NCI-H524 (cell line): ENCODE measurements at places on chromosomes 6 and 20.
A peak's percentile ranks its signal among the peaks of the same experiment; 100 is the strongest.

DNA sequence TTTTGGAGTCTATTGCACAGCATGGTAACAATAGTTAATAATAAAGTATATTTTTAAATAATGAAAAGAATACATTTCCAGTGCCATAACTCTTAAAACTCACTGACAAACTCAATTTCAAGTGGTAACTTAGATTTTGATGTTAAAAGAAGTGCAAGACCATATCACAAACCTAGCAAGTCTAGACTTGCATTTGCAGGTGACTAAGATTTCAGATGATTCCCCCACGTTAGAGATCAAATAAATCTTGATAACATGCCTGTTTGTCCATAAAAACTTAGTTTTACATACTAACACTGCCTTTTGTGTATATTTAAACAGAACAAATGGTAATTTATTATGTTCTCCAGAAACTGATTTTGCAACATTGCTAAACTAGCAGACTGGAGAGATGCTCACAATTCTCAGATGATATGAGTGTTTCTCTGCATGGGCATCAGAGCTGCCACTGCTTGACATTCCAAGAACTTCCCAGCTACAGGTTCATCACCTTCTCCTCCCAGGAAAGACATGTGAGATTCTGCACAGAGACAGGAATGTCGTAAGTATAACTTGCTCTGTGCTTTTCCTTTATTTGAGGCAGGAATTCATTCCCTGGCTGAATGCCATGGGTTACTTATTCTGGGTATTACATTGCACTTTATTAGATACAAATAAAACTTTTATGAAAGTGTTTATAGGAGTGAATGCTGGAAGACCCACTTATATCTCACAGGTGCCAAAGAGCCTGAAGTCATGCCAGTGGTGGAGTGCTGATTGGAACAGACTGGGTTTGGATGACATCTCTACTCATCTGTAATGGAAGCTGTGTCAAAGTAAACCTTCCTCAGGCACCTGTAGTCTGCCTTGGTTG, 160.2 kb upstream of the FOXA2 start:
- no peak for DNase-seq

DNA sequence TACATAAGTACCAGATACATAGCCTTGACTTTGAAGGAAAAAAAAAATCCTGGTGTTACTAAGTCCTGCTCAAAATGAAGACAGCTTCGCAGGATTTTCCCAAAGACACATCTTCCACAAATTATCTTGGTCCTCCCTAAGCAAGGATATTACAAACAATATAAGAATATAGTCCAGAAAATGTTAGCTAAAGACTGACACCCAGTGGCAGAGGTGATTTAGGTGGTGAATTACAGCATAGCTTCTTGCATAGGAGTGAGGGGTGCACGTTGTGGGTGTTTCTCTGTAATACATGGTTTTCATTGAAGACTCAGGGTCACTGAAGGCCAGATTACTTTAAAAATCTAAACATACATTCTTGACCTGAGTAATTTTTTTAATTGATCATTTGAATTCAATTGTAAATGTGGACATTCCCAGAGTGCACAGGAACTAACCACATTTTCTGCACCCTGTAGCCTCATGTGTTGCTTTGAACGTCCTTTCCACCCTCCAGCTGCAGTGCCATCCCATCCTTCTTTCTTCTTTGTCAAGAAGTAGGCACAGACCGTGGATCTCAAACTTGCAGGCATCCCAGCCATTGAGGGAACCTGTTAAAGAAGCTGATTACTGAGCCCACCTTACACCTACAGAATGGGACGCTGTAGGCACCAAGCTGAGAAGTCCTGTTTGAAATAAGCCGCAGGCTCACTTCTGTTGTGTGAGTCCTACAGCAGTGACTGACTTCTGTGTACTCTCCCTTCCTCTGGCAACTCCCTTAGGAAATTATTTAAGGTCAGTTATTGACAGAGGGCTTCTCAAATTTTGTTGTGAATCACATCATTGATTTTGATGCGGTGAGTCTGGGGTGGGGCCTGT, 102.6 kb downstream of the PERP start:
- DNase-seq = peak; percentile 23

- DNase-seq = no peak
These were observed 29.3 kb downstream of the SRC start for GRCh38 chr20:37375227-37375626.

DNA sequence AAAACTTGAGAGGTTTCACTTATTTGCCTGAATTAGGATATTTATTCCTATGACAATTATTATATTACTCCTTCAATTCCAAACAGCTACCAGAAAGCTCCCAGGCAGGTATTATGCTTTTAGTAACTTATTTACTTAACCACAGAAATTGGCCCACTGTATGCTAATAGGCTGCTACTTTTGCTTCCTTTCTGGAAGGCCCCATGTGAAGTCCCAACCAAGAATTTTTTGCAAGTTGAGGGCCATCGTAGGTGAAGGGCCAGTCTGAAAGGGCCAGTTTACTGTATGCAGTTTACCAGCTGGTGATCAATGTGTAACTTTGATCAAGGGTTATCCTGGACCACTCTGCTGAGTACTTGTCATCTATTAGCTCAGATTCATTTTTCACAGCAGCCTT, 45.0 kb downstream of the EDN1 start:
- no peak for DNase-seq

DNA sequence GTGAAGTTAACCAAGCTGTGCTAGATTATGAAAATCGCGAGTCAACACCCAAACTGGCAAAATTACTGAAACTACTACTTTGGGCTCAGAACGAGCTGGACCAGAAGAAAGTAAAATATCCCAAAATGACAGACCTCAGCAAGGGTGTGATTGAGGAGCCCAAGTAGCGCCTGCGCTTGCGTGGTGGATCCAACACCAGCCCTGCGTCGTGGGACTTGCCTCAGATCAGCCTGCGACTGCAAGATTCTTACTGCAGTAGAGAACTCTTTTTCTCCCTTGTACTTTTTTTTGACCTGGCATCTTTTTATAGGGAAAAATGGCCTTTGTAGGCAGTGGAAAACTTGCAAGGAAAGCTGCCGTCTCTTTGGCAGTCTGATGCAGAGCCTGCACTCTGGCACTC, 6.8 kb downstream of the GID8 start:
- no peak for DNase-seq

GRCh38 chr6:6494677-6495076, 93.8 kb upstream of the LY86 start:
- peak; percentile 73 for DNase-seq

- no peak for DNase-seq
These were observed 45.3 kb downstream of the IGF2R start for GRCh38 chr6:160013987-160014868.

DNA sequence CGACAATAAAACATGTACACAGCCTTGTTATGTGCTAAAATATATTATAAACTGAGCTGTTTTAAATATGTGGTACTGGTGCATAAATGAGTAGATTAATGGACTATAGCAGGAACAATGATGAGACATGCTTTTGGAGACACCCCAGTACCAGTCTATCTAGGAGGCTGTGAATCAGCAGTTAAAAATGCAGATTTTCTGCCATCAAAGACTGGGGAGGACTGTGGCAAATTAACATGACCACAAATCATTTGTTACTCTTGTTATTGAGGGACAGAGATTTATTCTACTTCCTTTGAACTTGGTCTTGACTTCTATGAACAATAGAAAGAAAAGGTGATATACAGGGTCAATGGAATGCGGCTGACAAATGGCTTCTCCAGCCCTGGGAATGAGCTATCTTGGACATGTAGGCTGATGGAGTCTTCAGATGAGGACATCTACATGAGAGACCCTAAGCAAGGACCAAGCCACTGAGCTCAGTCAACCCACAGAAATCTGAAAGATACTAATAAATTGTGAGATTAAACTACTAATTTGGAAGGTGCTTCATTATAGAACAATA, 551.7 kb upstream of the GJE1 start:
- no peak for DNase-seq

DNA sequence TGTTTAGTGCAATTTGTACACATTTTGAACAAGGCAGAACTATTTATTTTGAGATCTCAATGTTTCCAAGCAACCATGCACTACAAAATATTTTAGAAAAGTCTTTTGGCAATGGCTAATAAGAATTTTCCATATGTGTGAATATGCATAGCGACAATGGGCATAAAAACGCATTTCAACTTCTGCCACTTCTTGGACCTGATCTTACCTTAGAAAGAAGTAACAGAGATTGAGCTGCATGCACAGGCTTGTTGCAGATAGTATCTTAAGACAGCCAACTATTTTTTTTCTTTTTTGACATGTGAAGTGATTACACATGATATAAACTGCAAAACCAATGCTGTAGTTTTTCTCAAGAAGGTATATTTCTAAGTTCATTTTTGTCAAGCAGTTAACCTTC, 210.4 kb upstream of the PHACTR1 start:
- DNase-seq = no peak

DNA sequence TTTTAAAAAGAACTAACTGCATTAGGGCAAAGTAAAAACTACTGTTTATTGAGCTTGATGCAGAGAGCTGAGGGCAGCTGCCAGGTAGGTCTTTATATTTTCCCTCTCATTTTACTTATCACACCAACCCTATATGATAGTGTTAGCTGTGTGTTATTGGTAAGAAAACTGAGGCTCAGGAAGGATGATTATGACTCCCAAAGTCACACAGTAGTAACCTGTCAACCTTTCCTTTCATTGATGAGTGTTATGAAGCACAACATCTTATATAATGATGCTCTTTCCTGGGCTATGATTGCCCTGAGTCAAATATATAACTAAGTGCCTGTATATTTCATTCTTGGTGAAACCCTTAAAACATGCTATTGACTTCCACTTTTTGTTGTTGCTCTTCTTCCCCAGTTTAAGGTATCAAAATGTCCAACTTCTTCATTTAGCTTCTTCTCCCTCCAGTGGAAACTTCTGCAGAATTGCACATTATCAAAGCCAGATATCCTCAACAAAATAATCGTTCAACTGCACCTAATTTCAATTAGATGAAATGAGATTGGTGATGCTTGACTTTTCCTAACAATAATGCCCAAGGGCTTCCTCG, 8.1 kb downstream of the GFOD1 start:
- DNase-seq = no peak

DNA sequence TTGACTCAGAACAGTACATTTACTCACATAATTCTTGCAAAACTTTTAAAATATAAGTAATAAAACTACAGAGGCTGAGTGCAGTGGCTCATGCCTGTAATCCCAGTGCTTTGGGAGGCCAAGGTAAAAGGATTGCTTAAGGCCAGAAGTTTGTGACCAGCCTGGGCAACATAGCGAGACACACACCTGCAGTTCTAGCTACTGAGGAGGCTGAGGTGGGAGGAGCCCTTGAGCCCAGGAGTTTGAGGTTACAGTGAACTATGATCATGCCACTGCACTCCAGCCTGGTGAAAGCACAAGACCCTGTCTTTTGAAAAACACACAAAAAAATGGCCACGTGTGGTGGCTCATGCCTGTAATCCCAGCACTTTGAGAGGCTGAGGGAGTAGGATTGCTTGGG, 21.8 kb upstream of the MYO6 start:
- no peak for DNase-seq

- no peak for DNase-seq
These were observed 197.2 kb upstream of the SOX4 start for GRCh38 chr6:21396313-21396712.

DNA sequence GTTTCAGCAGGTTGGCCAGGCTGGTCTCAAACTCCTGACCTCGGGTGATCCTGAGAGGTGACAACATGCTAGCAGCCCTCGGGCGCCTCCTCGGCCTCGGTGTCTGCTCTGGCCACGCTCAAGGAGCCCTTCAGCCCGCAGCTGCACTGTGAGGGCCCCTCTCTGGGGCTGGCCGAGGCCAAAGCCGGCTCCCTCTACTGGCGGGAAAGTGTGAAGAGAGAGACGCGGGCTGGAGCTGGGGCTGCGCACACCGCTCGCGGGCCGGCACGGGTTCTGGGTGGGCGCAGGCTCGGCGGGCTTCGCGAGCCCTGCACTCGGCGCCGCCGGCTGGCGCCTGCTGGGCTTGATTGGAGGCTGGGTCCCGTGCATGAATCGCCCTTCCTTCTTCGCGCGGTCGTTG, 80.8 kb upstream of the RBM24 start:
- no peak for DNase-seq

DNA sequence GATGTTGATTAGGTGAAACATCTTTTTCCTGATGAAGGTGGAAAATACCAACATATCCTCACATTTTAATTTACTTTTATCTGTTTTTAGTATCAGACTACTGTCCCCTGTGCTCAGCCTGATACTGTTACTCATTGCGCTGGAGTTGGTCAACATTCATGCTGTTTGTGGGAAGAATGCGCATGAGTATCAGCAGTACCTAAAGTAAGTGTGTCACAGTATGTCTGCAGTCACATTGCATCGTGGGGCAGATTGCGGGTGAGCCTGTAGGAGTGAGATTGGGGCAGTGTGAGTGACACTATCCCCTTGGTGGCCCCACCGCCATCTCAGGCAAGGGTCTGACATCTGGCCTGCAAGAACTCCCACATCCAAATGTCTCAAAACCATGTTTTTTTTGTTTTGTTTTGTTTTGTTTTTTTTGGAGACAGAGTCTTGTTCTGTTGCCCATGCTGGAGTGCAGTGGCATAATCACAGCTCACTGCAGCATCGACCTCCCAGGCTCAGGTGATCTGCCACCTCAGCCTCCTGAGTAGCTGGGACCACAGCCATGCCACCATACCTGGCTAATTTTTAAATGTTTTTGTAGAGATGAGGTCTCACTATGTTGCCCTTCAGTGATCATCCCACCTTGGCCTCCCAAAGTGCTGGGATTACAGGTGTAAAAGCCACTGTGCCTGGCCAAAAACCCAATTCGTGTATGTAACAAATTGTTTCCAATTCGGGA, 27.8 kb downstream of the ERMARD start:
- no peak for DNase-seq

GRCh38 chr20:2694008-2694471, 1.5 kb downstream of the EBF4 start:
- DNase-seq = no peak

DNA sequence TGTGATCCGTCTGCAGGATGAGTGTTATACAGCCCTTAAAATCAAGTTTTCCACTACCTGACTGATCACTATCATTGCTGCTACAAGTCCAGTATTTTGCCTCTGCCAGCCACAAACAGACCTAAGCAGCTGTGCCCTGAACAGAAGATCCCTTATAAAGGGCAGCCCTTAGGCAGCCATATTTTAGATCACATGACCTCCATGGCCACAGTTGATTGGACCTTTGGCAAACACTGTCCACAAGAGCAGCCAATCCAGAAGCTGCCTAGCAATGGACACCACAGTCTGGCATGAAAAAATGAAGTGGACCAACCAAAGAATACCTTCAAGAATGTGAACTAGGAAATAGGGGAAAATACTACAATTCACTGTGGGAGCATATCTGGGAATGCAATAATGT, 50.8 kb downstream of the MC3R start:
- no peak for DNase-seq

DNA sequence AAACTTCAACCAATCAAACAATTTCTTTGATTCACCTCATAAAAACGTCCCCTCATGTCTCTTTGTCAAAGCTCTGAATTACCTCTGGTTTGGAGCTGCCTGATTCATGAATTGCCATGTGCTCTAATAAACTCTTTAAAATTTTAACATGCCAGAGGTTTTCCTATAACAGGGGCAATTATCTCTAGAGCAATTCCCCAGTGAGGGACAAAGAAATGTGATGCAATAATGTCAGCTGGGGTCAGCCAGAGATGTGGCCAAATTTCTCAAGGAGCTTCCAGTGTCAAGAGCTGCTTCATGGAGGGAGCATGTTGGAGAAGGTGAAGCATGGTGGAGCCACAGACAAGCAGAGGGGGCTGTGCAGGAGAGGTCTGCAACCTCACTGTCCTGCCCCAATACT, 38.7 kb upstream of the RFPL4B start:
- DNase-seq = no peak

GRCh38 chr20:58117944-58118343, 110.5 kb downstream of the ANKRD60 start:
- DNase-seq = no peak
